Effector memory CD4-positive, alpha-beta T cell (primary cell): ENCODE measurements at places on chromosomes 11 and 22.

- DNase-seq, result no peak
These were observed 603 bp downstream of the KAT5 start for GRCh38 chr11:65712633-65713076.

DNA sequence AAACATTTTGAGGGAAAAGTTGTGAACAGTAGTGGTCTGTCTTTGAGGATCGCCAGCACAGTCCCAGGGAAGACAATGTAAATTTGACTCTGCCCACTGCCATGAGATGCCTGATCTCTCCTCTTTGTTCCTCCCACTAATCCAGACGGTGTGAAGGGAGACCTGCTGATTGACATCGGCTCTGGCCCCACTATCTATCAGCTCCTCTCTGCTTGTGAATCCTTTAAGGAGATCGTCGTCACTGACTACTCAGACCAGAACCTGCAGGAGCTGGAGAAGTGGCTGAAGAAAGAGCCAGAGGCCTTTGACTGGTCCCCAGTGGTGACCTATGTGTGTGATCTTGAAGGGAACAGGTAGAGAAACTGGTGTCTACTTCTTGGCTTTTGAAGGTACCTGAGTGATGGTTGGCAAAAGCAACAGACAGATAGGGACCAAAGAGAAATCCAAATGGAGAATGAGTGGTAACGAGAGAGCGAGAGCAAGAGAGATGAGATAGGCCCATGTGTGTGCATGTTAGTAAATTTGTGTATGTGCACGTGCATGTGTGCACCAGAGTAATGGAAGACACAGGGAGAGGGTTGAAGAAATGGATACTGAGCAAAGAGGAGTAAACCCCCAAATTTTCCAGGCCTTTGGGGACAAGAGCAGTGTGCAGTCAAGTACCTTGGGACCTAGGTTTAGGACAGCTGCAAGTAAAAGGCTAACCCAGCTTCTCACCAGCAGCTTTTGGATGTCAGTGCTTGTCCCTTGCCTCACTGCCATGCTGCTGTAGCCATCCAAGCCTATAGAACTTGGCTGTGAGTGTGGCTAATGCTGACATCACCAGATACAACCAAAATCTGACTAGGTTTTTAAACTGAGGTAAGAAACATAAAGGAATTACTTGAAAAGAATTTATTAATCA, 1.9 kb downstream of the NNMT start:
- DNase-seq, result no peak

DNA sequence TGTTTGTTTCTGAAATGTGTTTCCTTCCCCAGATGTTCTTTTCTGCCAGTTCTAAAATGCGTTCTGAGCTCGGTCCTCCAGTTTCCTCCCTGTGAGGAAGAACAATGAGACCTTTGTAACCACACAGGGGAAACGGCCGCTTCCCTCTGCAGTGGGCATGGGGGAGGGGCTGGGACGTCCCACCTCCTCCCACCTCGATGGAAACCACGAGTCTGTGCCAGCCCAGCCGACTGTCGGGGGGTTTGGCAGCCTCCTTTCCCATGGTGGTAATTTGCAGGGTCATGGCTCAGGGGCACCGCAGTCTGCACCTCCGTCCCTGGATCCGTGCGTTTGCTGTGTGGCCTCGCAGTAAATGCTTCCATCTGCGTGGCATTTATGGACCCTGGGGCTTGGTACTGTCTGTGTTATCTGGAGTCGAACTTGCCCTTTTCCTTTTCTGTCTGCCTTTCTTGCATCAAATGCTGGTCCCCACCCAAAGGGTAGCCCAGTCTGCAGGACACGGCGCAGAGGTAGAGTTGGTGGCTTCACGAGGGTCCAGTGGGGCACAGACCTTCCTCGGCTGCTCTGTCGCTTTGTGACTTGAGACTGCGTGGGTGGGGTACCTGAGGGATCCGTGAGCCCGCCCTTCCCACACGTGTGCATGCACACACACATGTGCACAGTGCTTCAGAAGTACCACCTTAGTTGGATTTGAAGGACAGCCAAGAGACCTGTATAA, 16.1 kb downstream of the LRP5 start:
- no peak for DNase-seq

GRCh38 chr11:83037877-83038276, 33.8 kb downstream of the RAB30 start:
- DNase-seq, result no peak

DNA sequence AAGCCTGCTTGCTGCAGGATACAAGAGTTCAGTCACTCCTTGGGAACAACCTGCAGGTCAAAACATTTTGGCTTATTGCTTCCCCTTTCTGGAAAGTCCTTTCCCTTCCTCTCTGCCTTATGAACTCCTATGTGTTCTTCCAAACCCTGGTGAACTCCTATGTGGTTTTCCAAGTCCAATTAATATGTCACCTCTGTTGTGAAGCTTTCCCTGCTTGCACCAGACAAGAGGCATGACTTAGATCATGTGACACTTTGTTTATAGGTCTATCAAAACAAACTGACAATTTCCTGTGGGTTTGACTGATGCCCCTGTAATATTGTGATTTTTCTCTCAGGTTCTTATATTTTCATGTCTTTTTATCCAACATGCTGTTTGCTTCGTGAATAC, 64.2 kb downstream of the ENDOD1 start:
- DNase-seq, result no peak

DNA sequence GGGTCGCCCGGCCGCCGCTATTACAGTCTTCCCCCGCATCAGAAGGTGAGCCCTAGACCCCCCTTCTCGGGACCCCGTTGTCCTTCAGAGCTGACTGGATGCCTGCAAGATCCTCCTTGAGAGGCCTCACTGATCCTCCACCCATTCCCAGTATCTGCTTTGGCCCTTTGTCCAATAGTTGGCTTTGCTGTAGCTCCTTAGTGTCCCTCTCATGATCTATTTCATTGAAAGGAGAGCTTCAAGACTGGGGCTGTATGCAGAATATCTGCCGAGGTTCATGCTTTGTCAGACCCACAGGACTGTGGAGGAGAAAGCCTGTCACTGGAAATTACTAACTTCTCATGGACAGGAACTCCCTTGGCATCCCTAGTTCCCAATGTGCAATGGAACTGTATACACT, 499 bp downstream of the DLAT start:
- no peak for DNase-seq

DNA sequence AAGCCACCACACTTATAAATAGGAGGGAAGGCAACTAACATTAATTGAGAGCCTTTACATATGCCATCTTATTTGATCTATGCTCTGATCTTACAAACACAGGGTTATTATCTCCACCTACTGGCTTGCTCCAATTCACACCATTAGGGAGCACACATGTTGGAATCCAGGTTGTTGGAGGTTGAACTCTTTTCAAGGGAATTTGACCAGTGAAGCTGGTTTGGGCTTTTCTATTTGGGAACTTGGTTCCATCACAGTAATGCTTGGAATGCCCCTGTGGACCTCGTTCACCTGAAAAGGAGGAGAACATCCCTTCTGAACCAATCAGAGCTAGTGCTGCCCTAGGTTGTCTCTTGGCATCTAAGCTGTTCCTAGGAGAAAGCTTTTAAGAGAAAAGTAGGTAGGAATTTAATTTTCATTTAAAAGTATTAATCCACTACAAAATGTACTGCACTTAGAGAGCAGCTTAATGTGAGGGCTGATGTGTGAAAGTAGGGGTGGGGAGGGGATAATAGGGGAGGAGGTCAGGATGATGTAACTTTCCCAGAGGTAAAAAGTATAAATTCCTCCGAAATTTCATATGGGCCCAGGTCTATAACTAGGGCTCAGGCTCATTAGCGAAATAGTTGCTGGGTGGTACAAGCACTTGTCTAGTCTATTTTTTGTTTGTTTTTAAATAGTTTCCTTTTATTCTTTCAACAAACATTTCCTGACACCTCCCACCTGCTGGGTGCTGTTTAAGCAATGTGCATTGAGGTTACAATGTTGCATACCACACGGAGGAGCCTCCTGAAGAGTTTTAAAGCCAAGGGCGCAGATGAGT, 7.6 kb upstream of the MICAL2 start:
- DNase-seq, result no peak
